SJSA1 (cell line): ENCODE measurements at places on chromosomes 6 and 20. TPM values are rescaled to one million over a fixed set of nuclear protein-coding genes. Genes with fewer than 3 reads are reported as not detected.
A peak's percentile ranks its signal among the peaks of the same experiment; 100 is the strongest.

GRCh38 chr6:143215771-143216170 is 155.1 kb downstream of the AIG1 start:
- H3K4me3 ChIP-seq: no peak overlapping the region
- no peaks in the 10 kb centered on the region for H3K36me3 ChIP-seq

GRCh38 chr6:170236131-170236836 is 54.6 kb downstream of the DLL1 start:
- no peak for DNase-seq
- no peaks in the 10 kb centered on the region for H3K27me3 ChIP-seq
- no peak overlapping the region for H3K27ac ChIP-seq
- H3K36me3 ChIP-seq: no peaks in the 10 kb centered on the region
- no peaks in the 10 kb centered on the region for H3K4me1 ChIP-seq

DNA sequence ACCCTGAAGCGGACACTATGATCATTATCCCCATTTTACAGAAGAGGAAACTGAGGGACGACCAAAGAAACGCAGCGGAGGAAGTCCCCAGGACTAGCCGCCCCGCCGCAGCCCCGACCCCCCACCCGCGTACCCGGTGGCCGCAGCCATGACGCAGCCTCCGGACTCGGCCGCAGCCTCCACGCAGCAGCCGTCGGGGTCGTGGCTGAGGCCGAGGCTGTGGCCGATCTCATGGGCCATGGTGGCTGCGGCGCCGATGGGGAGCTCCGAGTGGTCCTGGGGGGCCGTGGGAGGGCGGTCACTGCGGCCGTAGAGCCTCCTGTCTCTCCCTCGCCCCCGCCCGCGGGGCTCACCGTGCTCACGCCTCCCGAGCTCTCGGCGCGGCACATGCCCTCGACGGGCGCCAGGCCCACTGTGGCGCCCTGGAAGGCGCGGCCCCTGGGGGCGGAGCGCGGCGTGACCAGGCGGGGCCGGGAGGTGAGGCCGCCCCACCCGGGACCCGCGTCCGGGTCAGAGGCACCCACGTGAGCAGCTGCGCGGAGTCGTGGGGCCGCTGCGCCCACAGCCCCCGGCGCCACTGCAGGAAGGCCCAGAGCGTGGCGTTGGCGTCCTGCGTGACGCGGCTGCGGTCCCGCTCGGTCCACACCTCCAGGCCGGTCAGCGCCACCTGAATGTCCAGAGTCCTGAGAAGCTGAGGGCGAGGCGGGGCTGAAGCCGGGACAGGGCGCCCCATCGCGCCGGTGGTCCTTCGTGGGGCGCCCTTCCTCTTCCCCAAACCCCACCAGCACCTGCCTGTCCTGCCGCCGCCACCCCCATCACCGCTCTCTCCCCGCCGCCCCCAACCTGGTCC is 8.4 kb downstream of the ADAM33 start:
- H3K27me3 ChIP-seq: 0 out of 2 replicates have a peak, but pooled peaks cover 3% of the 10 kb centered on the region
- H3K4me1 ChIP-seq: peaks cover 4% of the 10 kb centered on the region; the same call in 1 of the 2 replicates
- H3K4me3 ChIP-seq: no peak overlapping the region
- no peak overlapping the region for H3K27ac ChIP-seq
- no peaks in the 10 kb centered on the region for H3K36me3 ChIP-seq

DNA sequence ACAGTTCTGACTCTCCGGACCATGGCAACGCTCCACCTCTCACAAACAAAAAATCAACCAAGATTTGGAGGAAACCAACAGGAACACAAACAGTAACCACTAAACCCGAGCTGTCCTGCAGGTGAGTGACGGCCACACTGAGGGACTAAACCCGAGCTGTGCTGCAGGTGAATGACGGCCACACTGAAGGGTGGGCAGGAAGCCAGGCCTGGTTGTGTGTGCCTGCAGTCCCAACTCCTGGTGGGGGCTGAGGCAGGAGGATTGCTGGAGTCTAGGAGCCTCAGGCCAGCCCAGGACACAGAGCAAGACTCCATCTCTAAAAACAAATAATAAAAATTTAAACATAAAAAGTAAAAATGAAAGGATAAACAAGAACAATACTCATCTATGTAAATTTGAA is 80.6 kb downstream of the TAF4 start:
- no peaks in the 10 kb centered on the region for H3K4me1 ChIP-seq
- no peaks in the 10 kb centered on the region for H3K27me3 ChIP-seq
- H3K36me3 ChIP-seq: peaks cover 3% of the 10 kb centered on the region; the same call in 1 of the 2 replicates

DNA sequence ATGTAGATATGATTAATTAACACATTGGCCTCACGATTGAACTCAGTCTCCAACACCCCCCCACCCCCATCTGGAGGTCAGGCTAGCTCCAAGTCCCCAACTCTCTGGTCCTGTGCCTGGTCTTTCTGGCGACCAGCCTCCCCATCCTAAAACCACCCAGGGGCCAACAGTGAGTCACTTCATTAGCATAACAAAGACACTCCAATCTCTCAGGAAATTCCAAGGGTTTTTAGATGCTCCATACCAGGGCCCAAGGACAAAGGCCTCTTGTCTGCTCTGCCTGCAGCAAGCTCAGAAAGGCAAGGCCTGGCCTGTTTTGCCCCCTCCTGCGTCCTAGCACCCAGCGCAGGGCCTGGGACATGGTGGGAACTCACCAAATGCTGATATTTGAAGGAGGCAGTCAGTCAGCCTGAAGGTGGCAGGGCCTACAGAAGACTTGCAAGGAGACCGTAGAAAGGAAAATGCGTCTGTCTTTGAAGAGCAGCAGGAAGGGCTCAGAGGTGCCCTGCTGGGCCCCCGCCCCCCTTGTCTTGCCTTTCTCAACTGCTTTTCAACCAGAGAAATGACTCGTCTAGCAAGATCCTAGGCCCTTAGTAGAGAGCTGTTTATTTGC is 184.7 kb downstream of the CDH4 start:
- peaks cover 35% of the 10 kb centered on the region for H3K4me1 ChIP-seq
- DNase-seq: peak; percentile 90
- H3K27ac ChIP-seq: peak overlapping the region; percentile 66
- H3K4me3 ChIP-seq: no peak overlapping the region

DNA sequence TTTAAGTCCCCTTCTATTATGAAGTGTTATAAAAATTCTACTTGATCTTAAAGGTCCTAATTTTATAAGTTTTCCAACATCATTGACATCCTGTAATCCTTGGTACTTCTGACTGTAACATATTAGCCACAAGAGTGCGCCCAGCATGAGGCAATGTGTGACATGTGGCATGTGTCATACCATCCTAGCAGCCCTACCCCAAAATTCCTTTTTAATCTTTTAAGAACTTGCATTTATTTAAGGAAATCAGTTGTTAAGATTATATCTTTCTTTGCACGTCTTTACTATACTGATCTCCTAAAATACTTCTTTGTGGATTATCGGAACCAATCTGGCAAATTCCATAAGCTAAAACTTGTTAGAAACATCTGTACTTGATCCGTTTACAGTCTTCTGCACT is 167.1 kb upstream of the SLC24A3 start:
- no peaks in the 10 kb centered on the region for H3K4me1 ChIP-seq
- H3K36me3 ChIP-seq: no peaks in the 10 kb centered on the region
- H3K27ac ChIP-seq: no peak overlapping the region

GRCh38 chr20:57868310-57868709 is 158.5 kb upstream of the PMEPA1 start:
- H3K27ac ChIP-seq: no peak overlapping the region
- no peaks in the 10 kb centered on the region; the same call in 1 of the 2 replicates for H3K27me3 ChIP-seq
- H3K4me3 ChIP-seq: no peak overlapping the region
- no peaks in the 10 kb centered on the region for H3K4me1 ChIP-seq
- no peak for DNase-seq

GRCh38 chr20:58444746-58445255 is 55.8 kb downstream of the VAPB start:
- no peak for DNase-seq
- H3K27me3 ChIP-seq: 0 out of 2 replicates have a peak, but pooled peaks cover 2% of the 10 kb centered on the region
- no peak overlapping the region for H3K27ac ChIP-seq
- peaks cover 74% of the 10 kb centered on the region for H3K36me3 ChIP-seq
- no peak overlapping the region for H3K4me3 ChIP-seq

GRCh38 chr6:106094261-106094963 is 8.3 kb downstream of the PRDM1 start:
- H3K27ac ChIP-seq: no peak overlapping the region
- H3K4me1 ChIP-seq: peaks cover 14% of the 10 kb centered on the region
- H3K4me3 ChIP-seq: no peak overlapping the region
- H3K36me3 ChIP-seq: no peaks in the 10 kb centered on the region
- H3K27me3 ChIP-seq: no peaks in the 10 kb centered on the region
- DNase-seq: no peak

DNA sequence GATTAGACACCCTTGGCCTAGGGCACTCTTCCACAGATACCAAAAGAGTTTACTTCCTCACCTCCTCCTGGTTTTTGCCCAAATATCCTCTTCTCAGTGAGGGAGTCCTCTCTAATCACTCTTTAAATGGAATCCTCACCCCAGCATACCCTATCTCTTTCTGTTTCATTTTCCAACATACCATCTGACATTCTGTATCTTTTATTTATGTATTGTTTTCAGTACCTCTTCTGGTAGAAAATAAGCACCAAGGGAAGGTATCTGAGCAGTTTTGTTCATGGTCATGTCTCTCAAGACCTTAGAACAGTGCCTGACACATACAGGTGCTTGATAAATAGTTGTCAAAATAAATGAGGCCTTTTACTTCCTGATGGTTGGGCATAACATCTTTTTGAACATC is 55.1 kb downstream of the KIAA0408 start:
- no peaks in the 10 kb centered on the region for H3K4me1 ChIP-seq
- H3K27me3 ChIP-seq: no peaks in the 10 kb centered on the region
- no peak for DNase-seq
- H3K36me3 ChIP-seq: no peaks in the 10 kb centered on the region
- H3K27ac ChIP-seq: no peak overlapping the region

DNA sequence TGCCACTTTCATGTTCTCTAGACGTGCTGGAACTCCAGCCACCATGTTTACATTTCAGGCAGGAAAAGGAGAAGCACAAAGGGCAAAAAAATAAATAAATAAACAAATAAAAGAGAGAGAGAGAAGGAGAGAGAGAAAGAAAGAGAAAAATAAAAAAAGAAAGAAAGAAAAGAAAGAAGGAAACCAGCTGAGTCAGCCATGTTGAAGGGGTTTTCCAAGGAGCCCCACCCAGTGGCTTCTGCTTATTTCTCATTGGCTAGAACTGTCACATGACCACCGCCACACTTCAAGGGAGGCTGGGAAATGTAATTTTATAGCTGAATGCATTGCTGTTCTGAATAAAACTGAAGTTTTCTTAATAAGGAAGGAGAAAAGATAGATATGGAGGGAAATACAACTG is 71.1 kb downstream of the BFSP1 start:
- H3K4me3 ChIP-seq: no peak overlapping the region
- no peaks in the 10 kb centered on the region for H3K4me1 ChIP-seq
- H3K27ac ChIP-seq: no peak overlapping the region

BPIFA1 gene
- total RNA-seq: not detected in 2 replicates

LY6G5B gene
- 0.19 and 1.6 TPM in 2 replicates for total RNA-seq

RIMS4 gene
- not detected in 2 replicates for total RNA-seq

AKAP12 gene
- 5.3 and 5.9 TPM in 2 replicates for total RNA-seq

DNAJC5 gene
- 48.5 and 60.0 TPM in 2 replicates for total RNA-seq

OR2H1 gene
- not detected in 2 replicates for total RNA-seq

NKX2-2 gene
- total RNA-seq: 5.7 and 19.8 TPM in 2 replicates

FERMT1 gene
- total RNA-seq: 0.13 TPM in 1 of 2 replicates, not detected in the other

NKX2-4 gene
- total RNA-seq: 21.4 and 23.9 TPM in 2 replicates
